Left kidney (tissue), 8 donors: ENCODE measurements at places on chromosomes 3 and 15. TPM values are rescaled to one million over a fixed set of nuclear protein-coding genes. Genes with fewer than 3 reads are reported as not detected.
A peak's percentile ranks its signal among the peaks of the same experiment; 100 is the strongest.

- DNase-seq = no peak
These were observed 2.4 kb downstream of the SCAP start for GRCh38 chr3:47473391-47473790.

DNA sequence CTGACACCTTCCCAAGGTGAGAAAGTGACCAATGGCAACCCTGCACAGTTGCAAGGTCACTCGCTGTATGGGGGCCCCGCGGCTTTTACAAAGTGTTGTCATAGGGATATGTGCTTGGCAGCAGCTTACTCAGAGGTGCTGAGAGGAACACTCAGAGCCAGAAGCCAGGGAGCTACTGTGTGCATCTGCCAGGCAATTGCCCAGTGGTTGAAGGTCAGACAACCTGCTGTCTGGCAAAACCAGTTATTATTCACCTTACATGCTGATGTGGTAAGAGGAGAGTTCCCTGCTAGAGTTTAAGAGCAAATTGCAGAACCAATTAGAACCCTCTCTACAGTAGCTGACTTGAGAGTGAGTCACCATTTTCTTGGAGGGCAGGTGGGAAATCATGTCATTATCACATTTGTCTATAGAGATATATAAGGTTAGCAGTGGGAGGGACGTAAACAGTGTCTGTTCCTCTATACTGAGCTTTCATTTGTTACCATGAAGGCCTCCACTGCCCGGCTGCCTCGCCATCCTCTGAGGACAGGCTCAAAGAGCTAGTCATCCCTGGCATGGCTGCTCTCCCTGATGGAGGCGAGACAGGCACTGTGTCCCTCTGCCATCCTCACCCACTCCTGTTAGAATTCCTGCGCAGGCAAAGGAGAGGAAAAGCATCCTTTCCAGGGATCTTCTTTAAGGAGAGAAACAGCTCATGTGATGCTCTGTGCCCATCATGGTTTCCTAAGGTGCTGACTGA is 274.4 kb downstream of the PLCL2 start:
- no peak for DNase-seq

GRCh38 chr15:60859996-60860494 is 369.1 kb downstream of the RORA start:
- no peak for DNase-seq

GRCh38 chr3:136343446-136343845 is 93.3 kb downstream of the PCCB start:
- no peak for DNase-seq

GRCh38 chr3:3110299-3110630 is at the start of gene IL5RA:
Gene IL5RA (minus strand): TSS chr3:3110374. CDS start chr3:3104984, 5,390 bp downstream.
- DNase-seq = peak; percentile 60

GRCh38 chr3:105255350-105255749 is 111.4 kb upstream of the ALCAM start:
- DNase-seq = no peak

- no peak for DNase-seq
These were observed 197.7 kb upstream of the GBE1 start for GRCh38 chr3:81958972-81959640.

- no peak for DNase-seq
These were observed 7.6 kb downstream of the SLC27A2 start for GRCh38 chr15:50189633-50190032.

GRCh38 chr15:53844634-53845033 is 85.2 kb upstream of the WDR72 start:
- DNase-seq = no peak

DNA sequence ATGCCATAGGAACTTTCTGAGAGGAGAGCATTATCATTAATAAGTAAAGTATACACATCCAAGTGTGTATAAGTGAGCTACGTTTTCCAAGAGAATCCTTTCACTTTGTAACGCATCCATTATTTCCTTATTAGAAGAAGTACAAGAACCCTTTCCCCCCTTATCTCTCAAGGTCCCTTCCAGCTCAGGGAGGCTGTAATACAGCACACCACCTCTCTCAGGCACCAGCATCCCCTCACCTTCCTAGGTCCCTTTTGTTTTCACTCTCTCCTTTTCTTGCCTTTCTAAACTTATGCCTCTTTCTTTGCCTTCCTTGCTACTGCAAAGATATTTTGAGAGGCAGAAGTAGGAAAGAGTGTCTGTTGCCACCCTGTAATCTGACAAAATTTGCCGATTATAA is 446.0 kb downstream of the GRM7 start:
- no peak for DNase-seq

DNA sequence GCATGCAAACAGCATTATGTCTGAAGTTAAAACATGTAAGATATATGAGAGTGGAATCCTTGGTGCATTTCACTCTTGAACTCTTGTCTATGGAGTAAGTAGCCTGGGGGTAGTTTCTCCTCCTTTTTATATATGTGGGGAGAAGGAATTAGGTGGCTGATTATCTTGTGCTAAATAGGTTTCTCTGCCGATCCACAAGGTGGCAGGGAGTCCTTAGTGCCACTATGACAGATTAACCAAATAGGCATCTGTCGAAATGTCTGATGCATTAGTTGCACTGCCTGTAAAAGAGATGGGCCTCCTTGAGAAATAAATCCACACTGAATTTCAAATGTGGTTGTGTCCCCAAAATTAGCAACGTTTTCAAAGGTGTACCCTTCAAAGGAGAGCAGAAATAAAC is 170.1 kb downstream of the CNTN4 start:
- no peak for DNase-seq

The RTP4 gene
- polyA plus RNA-seq = 0.70 TPM

The STAC gene
- 12.5 TPM for polyA plus RNA-seq

The FBXL2 gene
- 28.7 TPM for polyA plus RNA-seq

The WDR93 gene
- polyA plus RNA-seq = 3.7 TPM
